ENCODE measurements at places on chromosomes 2 and 18.
A peak's percentile ranks its signal among the peaks of the same experiment; 100 is the strongest.

- no peak for DNase-seq
These were observed 4.6 kb downstream of the RPS27A start for GRCh38 chr2:55236992-55237543.

DNA sequence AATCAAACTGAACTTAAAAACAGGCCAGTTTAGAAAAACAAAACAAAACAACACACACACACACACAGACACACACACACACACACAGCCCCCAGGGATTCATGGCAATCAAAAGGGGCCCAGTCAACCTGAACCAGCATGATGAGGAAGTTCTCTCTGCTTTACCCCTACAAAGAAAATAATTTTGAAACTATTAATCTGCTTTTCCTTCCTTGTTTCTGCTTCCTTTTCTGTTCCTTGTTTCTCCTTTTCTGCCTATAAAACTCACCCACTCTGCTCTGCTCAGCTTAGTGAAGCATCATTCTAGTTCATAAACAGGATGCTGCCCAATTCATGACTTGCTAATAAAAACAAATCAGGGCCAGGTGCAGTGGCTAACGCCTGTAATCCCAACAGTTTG, 203.1 kb downstream of the RAB3GAP1 start:
- DNase-seq: no peak

DNA sequence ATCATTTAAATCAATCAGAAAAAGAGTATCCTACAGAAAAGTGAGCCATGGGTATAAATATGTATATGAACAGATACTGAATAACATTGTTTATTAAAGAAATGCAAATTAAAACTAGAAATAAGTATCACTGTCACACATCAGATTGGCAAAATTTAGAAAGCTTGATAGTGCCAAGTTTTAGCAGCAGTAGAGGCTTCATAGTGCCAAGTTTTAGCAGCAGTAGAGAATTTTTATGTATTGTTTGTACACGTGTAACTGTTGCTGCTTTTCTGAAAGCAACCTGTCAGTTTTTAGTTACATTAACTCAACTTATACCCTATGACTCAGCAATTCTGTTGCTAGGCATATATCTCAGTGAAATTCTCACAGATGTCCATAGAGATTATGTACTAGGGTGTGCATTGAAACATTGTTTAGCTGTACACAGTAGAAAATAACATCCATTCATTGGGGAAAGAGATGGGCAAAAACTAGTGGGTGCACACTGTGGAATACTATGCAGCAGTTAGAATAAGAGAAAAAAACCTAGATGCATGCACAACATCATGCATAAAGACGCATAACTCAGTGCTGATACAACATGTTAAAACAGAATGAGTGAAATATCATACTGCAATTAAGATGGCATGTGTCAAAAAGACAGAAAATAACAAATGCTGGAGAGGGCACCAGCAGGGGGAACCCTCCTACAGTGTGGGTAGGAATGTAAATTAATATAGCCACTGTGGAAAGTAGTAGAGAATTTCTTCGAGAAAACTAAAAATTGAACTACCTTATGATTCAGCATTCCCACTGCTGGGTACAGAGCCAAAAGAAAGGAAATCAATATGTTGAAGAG, 294.5 kb upstream of the NT5C1B start:
- no peak for DNase-seq

- peak; percentile 3 for DNase-seq
These were observed 799.7 kb downstream of the LRP1B start for GRCh38 chr2:141331127-141331526.

DNA sequence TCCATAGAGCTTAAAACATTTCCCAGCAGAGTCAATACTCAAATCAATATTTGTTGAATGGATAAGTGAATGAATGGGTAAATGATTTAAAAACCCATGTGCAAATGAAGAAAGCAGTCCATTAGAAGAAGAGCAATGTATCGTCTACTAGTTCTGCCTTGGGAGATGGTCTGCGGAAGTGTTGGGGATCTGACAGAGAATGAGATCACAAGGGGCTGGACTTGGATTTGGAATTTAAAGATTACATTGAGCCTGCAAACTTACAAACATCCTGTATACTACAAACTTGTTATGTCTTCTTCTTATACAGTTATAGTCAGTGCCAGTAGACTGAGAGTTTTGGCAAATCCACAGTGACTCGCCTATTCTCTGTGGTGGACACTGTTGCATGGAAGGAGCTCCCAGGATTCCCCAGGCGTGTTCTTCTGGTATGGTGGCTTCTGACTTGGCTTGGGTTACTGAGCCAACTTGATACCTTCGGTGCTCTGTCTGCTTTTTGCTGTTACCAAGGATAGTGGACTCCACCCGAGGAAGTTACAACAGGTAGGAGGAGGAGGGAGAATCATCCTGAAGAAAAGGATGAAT, 163.3 kb upstream of the SERPINE2 start:
- no peak for DNase-seq

DNA sequence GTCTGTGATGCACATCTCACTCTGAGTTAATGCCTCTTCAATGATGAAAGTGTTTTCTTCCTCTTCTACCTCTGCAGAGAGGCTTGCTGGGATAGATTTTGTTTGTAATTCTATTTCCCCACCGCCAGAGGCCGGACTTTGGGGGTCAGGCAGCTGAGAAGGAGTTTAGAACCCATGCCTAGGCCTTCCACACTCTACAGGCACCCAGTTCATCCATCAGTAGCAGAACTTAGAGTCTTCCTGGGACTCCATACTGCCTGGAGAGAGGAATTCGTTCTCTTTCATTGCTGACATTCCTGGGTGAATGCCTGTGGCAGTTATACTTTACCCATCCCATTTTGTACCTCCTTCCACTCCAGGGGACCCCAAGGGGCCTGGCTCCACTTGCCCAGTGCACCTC, 9.1 kb downstream of the TPRKB start:
- no peak for DNase-seq

DNA sequence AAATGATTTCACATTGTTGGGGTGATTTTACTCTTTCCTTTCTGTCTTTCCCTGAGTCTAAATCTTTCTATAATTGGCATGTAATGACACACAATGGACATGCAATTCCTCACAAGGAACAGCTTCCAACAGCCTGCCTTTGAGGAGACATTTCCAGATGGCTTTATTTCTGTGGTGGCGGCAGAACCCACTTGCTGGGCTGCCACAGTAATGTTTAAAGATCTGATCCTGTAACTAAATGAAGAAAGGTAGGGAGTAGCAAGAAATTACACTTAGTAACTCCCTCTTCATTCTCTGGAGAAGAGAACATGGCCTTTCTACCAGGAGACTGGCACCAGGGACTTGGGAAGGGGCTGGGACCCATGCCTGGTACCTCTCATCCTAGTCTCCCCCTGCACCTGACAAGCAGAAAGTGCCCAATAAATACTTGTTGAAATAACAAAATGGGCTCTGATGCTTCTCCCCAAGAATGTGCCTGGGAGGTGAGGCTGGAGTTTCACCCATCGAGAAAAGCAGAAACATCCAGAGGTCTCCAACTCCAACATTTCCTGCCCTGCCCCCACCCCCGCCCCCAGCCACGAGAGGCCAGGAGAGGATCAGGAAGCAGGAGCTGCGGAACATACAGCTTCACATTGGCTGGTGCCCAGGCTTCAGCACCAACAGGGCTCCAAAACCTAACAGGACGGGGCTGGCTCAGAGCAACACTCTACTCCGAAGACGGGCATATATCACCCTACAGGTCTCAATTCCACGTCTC, 92.1 kb downstream of the PXDN start:
- no peak for DNase-seq

DNA sequence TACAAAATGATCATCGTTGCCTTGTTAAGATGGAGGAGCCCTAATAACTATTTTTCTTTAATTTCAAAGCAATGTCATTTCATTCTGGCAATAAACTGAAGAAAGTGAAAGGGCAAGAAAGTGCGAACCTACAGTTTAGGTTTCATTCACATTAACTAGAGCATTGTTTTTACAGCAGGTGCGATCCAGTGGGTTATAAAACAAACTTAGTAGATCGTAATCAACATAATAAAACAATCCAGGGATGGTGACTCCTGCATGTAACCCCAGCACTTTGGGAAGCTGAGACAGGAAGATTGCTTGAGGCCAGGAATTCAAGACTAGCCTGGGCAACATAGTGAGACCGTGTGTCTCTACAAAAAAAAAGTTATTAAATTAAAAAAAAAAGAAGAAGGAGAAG, 51.1 kb downstream of the AP1S3 start:
- DNase-seq: no peak

- no peak for DNase-seq
These were observed 8.2 kb downstream of the APCDD1 start for GRCh38 chr18:10462597-10462996.

- no peak for DNase-seq
These were observed 7.4 kb downstream of the CNNM4 start for GRCh38 chr2:96768083-96768561.

DNA sequence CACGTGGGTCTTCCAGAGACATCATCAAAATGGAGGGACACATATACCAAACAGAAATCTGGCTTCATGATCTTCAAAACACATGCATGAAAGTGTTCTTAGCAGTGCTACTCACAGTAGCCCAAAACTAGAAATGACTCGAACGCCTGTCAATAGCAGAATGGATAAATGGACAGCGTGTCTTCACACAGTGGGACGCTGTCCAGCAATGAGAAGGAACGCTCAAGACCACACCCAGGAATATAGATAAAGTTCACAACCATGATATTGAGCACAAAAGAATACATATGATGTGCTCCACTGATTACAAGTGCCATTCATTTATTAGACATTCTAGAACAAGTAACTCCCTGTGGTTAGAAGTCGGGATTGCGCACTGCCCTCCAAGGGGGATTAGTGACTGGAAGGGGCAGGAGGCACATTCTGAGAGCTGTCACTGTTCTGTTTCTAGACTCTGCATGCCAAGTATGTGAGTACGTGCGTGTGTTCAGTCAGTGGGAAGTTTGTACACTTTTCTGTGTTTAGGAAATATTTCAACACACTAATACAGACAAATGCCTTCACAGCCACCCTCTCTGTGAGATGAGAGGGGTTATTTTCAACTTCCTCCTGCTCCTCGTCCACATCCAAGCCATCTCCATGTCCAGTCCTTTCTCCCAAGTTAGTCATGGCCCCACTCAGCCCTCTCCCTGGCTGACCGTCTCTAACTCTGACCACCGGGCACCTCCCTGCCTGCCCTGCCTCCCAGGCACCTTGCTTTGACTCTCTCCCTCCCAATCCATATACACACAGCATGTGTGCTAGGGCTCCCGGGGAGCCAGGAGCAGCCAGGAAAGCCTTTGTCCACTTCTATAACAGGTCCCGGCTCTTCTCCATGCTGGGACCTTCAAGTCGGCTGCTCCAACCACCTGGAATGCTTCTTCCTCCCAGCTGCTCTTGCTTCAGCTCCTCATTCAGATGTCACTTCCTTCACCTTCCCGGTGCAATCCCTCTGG, 26.9 kb upstream of the TNS1 start:
- DNase-seq: no peak

GRCh38 chr2:10252661-10253060, 50.0 kb upstream of the HPCAL1 start:
- DNase-seq: no peak

- no peak for DNase-seq
These were observed 110.4 kb downstream of the ALK start for GRCh38 chr2:29810956-29811355.

- no peak for DNase-seq
These were observed 49.6 kb upstream of the SPAG16 start for GRCh38 chr2:213234641-213235040.

GRCh38 chr2:177731384-177731783, 338.8 kb downstream of the AGPS start:
- peak; percentile 91 for DNase-seq

GRCh38 chr2:237059155-237059875, 26.4 kb upstream of the COPS8 start:
- DNase-seq: no peak

DNA sequence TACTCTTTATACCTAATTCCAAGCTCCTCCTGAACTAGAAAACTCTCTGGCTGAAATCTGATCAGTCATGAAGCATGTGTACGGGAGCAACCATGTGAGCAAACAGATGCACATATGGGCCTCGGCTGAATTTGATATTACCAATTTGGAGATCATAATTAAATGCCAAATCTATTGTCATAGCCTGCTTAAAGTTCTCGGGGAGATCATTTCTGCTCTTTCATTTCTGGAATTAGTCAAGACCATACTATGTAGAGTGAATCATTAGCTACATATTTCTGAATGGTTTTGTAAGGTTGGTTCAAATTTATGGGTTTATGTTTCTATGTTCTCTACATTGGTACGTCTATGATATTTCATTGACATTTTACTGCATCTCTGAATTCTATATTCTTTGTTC, 205.5 kb downstream of the UBE2E3 start:
- DNase-seq: no peak

GRCh38 chr18:12361770-12362378, 15.2 kb downstream of the AFG3L2 start:
- no peak for DNase-seq

DNA sequence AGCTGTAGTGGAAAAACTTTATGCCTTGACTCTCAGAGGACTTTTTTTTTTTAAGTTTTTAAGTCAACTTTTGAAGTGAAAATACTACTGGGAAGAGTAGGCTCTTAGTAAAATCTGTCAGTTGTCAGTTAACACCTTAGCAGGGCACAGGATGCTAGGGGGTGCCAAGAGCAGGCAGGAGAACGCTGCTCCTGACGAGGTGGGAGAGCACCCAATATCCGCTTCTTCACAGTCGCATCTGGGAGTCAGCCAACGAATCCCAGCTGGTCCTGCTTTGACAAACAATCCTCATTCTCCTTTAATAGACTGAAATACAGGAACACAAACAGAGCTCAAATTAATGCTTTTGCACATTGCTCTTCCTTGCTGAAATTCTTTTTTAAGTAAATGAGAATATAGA, 709.5 kb upstream of the ACVR2A start:
- DNase-seq: no peak

GRCh38 chr2:84959095-84959565, 11.8 kb upstream of the KCMF1 start:
- DNase-seq: no peak

DNA sequence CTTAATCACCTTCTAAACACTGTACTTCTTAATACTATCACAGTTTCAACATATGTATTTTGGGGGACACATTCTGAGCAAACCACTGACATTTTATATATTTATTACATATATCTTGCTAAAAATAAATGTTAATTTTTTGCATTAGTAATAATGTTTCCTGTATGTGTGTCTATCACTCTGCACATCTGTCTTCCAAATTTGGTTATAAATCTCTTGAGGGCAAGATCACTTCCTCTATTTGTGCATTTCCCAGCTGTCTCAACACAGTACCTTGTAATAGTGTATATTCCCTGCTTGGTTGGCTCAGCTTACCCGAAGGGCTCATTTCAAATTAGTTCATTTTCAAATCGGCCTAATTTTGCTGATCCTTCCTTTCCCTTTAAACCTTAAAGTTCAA, 617.1 kb upstream of the GYPC start:
- no peak for DNase-seq

DNA sequence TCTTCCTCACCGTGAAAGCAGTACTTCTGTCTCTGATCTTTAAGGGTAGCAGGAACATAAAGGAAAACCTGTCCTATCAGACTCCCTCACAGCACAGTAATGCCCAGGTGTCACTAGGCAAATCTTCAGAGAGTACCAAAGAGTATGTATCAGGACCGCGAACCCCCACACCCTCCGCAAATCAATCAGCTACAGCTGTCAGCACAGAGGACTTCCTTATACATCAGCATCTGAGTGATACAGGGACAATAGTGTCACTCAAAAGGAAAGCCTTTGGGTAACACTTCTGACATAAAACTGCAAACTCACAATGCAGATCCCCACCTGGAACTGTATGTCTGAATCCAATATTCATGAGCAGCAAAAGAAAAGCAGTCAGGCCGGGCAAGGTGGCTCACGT, 2.6 kb downstream of the AFG3L2 start:
- DNase-seq: no peak
